Hematopoietic multipotent progenitor cell (in vitro differentiated cells): ENCODE measurements at places on chromosomes 3 and 15. TPM values are rescaled to one million over a fixed set of nuclear protein-coding genes. Genes with fewer than 3 reads are reported as not detected.

The GOLGA6L7 gene
- not detected for total RNA-seq

The SEMA6D gene
- under 0.01 TPM for total RNA-seq

The LYZL4 gene
- total RNA-seq, result not detected

The SLC22A13 gene
- total RNA-seq, result 0.27 TPM

The ZBTB47 gene
- total RNA-seq, result 5.9 TPM

The ZNF502 gene
- 1.3 TPM for total RNA-seq

The SLC4A7 gene
- 9.7 TPM for total RNA-seq

The DAZL gene
- total RNA-seq, result not detected

The STAC gene
- 6.5 TPM for total RNA-seq

The KLHL18 gene
- 18.9 TPM for total RNA-seq

The SLC22A14 gene
- total RNA-seq, result under 0.01 TPM

The ZNF385D gene
- total RNA-seq, result 22.4 TPM

The ATP13A5 gene
- not detected for total RNA-seq

The DPH3 gene
- total RNA-seq, result 4.6 TPM

The PAQR5 gene
- total RNA-seq, result 0.27 TPM

The AMIGO3 gene
- 17.5 TPM for total RNA-seq

The LRRC3B gene
- under 0.01 TPM for total RNA-seq

The GOLGA8S gene
- 0.27 TPM for total RNA-seq

The CCK gene
- not detected for total RNA-seq

The UBAP1L gene
- total RNA-seq, result 1.6 TPM

The CA12 gene
- total RNA-seq, result under 0.01 TPM
